ENCODE measurements at places on chromosomes 2 and 18. TPM values are rescaled to one million over a fixed set of nuclear protein-coding genes. Genes with fewer than 3 reads are reported as not detected.

The DDX1 gene
- 100 TPM for total RNA-seq

The NT5C1B gene
- not detected for total RNA-seq

The ITPRID2 gene
- total RNA-seq: 76.6 TPM

The ASIC4 gene
- 1.6 TPM for total RNA-seq

The SFTPB gene
- total RNA-seq: not detected

The SCN1A gene
- 0.33 TPM for total RNA-seq

The ALPI gene
- total RNA-seq: not detected

The NEB gene
- total RNA-seq: 0.64 TPM

DNA sequence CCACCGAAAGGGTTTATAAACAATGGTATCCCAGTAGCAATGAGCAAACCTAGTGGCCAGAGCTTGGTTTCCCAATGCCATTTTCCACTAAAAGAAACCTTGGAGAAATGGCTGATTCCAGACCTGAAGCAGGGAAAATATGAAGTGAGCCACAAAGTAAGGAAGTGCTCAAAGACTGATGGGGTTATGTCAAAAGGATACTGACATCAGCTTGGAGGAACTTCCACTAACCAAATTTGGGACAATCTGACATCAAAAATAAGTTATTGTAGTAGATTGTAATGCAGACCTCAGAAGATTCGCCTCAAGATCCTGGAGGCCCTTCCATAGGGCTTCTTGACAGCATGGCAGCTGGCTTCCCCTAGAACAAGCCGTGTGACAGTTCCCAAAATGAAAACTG, 79.4 kb upstream of the SP3 start:
- no peak for DNase-seq

GRCh38 chr2:38187541-38188011, 111.6 kb upstream of the CYP1B1 start:
- no peak for DNase-seq

GRCh38 chr18:33560686-33561370, 17.2 kb upstream of the ASXL3 start:
- DNase-seq: no peak

DNA sequence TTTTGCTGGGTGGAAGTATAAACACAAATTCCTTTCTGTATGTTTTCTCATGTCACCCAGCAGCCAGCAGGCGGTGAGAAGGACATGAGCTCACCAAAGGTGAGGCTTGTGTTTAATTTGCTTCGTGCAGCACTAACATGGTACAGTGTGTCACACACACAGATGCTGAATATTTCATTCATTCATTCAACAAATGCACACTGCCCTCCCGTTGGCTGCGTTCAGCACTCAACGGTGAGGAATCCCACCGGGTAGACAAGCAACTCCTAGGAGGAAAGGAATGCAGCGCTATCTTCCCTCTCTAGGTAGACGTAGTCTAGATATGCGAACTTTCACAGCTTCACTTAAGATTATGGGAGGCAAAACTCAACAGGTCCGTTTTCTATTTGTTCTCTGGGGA, 85.1 kb downstream of the LONRF2 start:
- DNase-seq: no peak

DNA sequence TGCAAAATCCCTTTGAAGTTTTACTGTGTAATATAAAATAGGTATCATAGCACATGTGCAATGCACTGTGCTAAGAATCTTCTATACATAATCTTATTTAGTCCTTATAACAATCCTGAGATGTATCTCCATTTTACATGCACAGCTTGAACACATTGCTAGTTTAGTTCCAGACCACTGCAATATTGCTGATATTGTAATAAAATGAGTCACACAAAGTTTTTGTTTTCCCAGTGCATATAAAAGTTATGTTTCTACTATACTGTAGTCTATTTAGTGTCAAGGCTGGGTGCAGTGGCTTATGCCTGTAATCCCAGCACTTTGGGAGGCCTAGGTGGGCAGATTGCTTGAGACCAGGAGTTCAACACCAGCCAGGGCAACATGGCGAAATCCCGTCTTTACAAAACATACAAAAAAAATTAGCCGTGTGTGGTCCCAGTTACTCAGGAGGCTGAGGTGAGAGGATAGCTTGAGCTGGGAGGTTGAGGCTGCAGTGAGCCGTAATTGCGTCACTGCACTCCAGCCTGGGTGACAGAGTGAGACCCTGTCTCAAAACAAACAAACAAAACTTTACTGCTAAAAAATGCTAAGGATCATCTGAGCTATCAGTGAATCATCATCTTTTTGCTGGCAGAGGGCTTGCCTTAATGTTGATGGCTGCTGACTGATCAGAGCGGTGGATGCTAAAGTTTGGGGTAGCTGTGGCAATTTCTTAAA, 1.7 kb upstream of the USP14 start:
- DNase-seq: no peak

DNA sequence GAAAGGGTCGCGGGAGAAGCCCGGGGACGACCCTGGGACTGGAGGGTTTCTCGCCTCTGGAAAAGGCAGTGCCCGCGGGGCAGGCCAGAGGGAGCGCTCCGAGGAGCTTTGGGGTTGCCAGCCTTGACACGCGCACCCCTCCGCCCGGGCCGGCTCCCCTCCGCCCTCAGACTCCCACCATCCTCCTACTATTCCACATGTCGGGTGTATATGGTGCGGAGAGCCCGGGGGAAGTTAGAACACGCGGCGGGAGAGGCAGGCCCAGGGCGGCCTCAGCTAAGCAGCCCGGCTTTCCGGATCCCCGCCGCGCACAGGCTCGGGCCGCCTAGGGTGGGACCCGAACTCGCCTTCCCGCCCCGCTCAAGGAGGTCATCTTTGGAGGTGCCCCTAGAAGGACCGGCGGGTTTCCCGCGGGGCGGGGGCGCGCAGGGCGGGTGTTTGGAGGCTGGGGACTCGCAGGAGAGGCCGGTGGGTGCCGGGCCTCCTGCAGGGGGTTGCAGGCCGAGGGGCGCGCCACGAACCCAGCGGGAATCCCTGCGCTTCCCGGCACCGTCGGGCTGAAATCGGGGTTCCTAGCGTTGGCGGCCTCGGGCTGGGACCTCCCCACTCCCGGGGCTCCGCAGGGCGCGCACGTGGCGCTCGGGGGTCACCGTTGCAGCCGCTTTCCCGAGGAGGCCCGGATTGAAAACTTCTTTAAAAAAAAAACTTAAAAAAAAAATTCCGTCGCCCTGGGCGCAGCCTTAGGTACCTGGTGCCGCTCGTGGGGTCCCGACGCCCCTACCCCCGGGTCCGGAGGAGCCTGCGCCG, 3.7 kb downstream of the NFATC1 start:
- DNase-seq: peak; percentile 38

GRCh38 chr2:154240921-154241379, 369.2 kb downstream of the GALNT13 start:
- no peak for DNase-seq

- DNase-seq: no peak
These were observed 2.0 kb downstream of the XPO1 start for GRCh38 chr2:61536180-61536571.

DNA sequence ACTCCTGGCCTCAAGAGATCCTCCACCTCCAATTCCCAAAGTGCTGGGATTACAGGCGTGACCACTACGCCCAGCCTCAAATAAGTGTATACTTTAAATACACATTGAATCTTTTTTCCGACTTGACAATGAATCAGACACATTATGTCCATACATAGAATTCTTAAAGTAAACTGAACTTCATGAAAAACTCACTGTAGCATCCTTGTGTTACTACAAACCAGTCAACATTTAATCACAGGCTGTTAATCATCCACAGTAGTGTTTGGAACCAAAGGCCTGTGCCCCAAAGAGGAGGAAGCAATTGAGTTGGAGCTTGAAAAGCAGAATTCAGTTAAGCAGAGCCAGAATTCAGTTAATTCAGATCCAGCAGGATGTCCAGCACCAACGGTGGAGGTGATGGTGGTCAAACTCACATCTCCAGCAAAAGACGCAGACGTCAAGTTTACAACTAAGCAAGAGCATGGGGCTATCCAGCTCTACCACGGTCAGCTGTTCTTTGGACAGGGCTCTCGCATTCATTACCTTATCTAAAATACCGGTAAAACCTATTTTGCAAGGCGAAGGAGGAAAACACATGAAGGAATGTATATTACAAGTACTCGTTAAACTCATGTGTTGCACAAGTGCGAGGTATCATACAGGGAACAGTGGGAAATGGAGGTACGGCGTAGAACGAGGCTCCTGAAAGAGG, 1.2 kb downstream of the SLC39A6 start:
- no peak for DNase-seq

DNA sequence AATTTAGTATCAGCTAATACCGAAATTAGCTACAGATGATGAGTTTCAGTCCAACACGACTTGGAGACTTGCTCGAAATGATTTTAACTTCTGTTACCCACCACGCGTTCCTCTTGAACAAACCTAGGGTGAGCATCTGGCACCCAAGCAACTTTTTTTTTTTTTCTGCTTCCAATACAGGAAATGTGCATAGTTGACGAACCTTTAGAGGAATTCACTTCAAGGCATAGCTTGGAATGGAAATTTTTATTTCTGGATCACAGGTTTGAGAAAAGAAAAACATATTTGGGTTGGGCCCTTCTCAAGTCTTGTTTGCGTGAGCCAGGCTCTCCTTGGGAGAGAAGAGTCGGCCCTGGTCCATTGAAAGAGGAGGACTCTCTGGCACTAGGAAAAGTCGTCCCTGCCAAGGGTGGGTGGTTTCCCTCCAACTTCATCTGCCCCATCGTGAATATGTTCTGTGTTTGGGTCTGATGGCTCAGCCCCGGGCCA, 37.4 kb upstream of the RPL31 start:
- DNase-seq: no peak

DNA sequence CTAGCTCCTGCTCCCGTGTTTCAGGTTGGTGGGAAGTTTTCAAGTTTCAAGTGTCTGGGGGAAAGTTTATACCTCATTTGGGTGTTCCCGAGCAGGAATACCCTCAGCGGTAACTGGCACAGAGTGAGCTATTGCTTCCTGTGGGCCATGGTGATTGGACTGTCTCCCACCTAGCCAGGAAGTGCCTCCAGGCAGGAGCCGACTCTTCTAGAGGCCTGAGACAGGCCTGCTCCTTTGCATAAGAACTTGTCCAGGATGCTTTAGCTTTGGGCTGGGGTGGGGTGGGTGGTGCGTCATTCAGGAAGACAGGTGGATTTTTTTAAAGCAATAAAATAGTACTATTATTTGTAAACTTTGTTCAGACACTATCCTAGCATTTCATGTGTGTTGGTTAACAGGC, 23.5 kb upstream of the DNMT3A start:
- no peak for DNase-seq

DNA sequence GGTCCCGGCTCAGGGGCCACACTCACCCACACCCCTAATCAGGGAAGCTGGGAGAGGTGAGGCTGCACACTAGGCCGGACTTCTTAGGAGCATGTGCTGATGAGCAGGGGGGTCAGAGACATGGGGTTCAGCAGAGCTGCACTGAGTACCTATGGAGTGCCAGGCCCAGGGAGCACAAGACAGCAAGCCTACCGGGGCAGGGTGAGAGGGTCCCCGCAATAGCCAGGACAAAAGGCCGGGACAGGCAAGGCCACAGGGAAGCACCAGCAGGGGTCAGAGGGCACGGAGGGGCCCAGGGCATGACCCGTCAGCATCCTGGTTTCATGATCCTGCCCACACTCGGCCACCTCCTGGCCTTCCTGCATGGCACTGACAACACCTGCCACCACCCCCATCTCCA, 73.5 kb downstream of the TNS1 start:
- no peak for DNase-seq

GRCh38 chr2:3238951-3239841, 138.4 kb downstream of the EIPR1 start:
- no peak for DNase-seq

DNA sequence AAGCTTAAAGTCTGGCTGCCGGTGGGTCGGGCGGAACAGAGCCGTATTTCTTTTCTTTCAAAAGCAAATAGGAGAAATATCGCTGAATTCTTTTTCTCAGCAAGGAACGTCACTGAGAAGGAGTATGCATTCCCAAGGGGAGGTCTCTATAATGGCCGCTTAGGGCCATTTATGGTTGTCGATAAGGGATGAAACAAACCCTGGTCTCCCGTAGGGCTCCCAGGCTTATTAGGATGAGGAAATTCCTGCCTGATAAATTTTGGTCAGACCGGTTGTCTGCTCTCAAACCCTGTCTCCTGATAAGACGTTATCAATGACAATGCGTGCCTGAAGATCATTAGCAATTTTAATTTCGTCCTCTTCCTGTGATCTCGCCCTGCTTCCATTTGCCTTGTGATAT, 227.7 kb upstream of the ZEB2 start:
- no peak for DNase-seq

GRCh38 chr18:11850821-11851145, 430 bp upstream of the CHMP1B start:
- DNase-seq: no peak

DNA sequence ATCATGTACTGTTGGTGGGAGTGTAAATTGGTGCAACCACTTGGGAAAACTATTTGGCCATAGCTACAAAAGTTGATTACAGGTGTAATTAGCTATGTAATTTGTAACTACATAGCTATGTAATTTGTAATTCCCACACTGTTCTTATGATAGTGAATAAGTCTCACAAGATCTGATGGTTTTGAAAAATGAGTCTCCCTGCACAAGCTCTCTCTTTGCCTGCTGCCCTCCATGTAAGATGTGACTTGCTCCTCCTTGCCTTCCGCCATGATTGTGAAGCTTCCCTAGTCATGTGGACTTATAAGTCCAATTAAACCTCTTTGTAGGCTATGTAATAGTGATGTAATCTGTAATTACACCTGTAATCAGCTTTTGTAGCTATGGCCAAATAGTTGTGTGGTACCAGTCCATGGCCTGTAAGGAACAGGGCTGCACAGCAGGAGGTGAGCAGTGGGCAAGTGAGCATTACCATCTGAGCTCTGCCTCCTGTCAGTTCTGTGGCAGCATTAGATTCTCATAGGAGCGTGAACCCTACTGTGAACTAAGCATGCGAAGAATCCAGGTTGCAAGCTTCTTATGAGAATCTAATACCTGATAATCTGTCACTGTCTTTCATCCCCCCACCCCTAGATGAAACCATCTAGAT, 133.7 kb upstream of the COPS8 start:
- DNase-seq: no peak

- no peak for DNase-seq
These were observed 60.9 kb downstream of the LDLRAD4 start for GRCh38 chr18:13279181-13280069.

GRCh38 chr18:77486985-77487384, 237.3 kb downstream of the GALR1 start:
- DNase-seq: no peak

DNA sequence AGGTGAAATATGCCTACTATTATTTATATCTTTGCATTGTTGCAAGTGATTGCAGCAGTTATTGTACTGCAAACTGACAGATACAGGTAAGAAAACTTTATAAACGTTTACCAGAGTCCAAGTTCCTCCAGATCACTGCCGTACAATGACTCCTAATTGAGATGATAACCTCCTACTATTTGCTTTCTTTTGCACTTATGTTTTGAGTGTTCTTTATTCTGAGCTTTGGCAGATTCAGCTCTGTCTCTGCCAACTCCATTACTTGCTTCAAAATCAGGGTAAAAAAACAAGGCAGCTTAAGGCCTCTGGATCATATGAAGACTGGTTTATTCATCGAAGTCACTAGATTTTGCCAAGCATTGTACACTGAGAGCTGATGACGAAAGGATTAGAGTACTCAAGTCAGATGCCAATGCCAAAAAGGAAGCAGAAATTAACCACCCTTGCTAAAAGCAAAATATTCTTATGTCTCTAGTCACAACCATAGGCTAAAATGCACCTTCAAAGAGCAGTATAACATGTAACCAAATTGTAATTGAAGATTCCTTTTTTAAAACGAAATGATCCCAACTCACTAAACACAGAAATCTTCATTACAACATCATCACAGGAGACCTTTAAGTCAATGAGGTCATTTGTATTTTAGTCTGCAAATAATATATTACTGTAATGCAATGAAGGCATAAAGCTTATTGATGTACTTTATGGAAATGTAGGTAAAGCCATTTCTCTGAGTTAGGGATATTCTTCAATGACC, 10.5 kb upstream of the IKZF2 start:
- DNase-seq: no peak

- no peak for DNase-seq
These were observed 99.3 kb downstream of the KLHL29 start for GRCh38 chr2:23484275-23484674.
